T-helper 17 cell (primary cell): ENCODE measurements at places on chromosomes 3 and 15.

GRCh38 chr15:81146466-81146865 is 12.4 kb downstream of the CFAP161 start:
- DNase-seq: no peak

- DNase-seq: no peak
These were observed 44.1 kb downstream of the CHST2 start for GRCh38 chr3:143163562-143164100.

GRCh38 chr3:102544741-102545140 is 109.9 kb downstream of the ZPLD1 start:
- DNase-seq: no peak

GRCh38 chr3:28940530-28940929 is 340.3 kb upstream of the RBMS3 start:
- DNase-seq: no peak

GRCh38 chr3:193548406-193548805 is 6.3 kb downstream of the ATP13A4 start:
- no peak for DNase-seq

DNA sequence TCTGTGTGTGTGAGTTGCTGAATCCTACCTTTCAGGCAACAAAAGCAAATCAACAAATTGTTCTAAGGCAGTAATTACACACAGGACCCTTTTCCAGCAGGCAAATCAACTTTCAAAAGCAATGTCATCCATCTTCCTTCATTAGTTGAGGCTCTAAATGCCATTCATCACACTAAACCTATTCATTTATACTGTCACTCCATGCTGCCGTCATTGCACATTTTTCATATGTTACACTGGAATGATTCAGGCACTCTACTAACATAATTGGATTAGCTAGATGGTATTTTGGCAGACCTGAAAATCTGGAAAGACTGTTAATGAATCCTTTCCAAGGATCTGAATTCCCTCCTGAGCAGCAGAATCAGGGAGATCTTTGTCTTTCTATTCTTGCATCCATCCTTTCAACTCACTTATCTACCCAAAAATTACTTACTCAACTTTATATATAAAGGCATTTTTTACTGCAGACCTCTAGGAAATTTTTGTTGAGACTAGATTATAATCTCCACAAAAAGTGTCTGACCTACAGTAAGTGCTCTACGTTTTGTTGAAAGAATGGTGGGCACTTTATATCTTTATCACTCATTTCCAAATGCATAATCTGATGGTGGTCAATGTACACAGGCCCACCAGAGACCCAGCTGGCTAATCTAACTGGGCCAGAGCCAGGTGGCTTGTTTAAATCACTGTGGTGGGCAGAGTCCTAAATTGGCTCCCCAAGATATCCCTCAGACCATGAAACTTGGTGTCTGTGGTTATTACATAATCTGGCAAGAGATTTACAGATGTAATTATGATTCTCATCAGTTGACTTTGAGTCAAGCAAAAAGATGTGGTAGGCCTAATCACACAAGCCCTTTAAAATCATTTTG is 25.0 kb downstream of the MIX23 start:
- DNase-seq: no peak

DNA sequence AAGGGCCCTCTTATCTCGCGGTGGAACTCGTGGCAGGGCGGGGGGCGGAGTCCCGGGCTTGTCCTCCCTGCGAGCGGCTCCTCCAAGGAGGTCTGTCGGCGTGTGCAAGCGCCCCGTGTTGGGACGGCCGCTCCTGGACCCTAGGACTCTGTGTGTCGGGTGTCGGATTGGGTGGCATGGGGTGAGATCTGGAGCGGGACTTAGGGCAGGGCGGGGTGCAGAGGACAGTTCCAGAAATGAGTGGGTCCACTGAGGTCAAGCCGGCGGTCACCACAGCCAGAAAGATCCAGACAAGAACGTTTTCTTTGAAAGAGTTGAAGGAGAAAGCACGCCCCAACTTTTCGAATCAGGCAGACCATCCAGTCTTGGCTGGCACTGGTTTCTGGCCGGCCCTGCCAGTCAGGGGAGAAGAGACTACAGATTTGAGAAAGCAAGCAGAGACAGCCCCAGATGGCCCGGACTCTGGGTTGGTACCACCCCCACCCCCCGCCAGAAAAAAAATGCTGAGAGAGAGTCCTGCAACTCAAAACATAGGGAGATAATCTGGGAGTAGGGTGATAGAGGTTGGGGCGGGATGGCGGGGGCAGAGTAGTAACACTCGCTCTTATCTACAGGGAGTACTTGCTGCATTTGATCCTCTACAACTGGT is 784 bp upstream of the CISH start:
- DNase-seq: no peak

DNA sequence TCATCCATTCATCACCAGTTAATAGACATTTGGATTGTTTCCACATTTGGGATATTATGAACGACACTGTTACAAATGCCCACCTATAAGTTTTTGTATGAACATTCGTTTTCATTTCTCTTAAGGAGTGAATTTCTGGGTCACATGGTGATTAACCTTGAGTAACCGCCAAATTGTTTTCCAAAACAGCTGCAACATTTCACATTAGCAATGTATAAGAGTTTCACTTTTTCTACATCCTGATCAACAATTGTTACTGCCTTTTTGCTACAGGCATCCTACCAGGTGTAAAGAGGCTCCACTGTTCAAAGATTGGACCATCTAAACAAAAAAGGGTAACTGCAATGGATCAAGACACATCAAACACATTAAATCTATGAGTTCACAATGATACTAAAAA is 52.0 kb downstream of the CPEB1 start:
- no peak for DNase-seq

DNA sequence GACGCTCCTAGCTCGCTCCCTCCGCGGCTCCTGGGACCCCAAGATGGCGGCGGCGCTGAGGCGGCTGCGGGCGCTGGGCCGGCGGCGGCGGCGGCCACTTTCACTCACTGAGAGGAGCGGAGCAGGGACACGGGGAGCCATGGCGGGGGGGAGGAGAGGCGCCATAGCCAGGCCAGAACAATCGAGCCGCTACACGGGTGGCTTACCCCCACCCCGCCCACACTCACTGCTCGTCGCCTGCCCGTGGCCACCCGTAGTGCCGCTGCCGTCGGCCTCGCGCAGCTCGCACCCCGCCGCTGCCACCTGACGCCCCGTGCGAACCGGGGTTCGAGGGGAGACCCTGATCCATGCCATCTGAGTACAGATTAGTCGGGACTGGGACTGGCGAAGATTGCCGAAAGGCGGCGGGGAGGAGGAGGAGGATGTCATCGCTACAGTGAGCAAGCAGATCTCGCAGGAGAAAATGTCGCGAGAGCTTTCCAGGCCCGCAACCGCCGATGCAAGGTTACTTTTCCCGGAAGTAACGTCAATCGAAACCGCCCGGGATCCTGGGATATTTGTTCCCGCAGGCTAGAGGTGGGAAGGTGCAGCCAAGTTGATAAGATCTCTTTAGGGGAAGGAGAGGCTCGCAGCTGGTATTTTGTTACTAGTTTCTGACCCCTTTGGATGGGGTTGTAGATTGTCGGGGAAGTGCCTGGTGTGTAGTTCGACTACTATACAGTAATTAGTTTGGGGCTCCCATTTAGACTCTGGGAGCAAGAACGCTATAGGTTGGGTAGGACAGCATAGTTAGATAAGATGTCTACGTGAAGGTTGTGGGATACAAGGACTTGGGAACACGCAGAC is at the start of gene INO80:
INO80 (minus strand) TSS at position 165 of the 846 bp plus-strand sequence. CDS start 19,970 bp downstream, outside the sequence.
- DNase-seq: peak; percentile 94

DNA sequence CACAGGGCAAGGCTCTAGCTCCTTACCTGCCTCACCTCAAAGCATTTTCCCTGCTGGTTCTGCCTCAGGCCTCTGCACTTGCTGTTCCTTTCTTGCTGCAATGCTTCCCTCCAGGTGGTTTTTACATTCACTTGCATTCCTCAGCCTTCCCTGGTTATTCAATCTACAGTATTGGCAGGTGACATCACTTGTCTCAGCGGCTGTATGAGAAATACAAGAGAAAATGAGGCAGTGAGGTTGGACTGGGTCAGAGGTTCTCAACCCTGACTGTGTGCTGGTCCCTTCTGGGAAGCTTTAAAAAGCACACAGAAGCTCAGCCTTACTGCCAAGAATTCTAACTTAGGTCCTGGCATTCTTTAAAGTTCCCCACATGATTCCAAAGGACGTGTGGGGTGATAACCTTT is 26.7 kb downstream of the SIAH2 start:
- no peak for DNase-seq

- no peak for DNase-seq
These were observed 23.6 kb downstream of the CCR1 start for GRCh38 chr3:46184469-46184868.

DNA sequence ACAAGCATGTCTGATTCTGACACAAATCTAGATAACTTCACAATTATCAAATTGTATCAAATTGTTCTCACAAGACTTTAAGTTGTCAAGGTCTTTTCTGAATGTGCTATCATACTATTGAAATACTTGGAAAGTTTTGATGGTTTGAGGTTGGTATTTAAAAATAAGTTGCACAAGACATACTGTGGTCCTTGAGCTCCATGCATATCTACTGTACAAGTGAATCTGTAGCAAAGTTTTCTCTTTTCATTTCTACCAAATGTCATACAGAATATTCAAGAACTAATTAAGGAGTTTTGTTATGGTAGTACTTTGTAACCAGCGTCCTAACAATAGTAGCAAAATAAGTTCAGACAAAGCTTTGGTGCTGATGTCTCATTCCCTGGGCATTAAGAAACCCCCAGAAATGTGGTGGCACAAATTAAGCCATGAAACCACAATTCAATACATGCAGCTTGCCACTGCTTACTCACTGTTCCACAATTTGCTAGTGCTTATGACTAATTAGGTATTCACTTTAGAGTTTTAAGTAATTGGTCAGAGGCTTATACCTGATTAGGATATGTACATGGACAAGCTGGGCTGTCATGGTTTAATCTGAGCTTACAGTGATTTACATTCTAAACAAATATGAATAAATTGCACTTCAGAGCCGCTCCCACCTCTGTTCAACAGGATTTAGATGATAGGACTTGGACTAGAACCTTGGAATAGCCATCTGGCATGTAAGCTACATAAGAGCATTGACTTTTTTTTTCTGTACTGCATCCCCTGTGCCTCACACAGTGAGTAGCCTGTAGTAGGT is 8.8 kb downstream of the TBC1D23 start:
- no peak for DNase-seq

DNA sequence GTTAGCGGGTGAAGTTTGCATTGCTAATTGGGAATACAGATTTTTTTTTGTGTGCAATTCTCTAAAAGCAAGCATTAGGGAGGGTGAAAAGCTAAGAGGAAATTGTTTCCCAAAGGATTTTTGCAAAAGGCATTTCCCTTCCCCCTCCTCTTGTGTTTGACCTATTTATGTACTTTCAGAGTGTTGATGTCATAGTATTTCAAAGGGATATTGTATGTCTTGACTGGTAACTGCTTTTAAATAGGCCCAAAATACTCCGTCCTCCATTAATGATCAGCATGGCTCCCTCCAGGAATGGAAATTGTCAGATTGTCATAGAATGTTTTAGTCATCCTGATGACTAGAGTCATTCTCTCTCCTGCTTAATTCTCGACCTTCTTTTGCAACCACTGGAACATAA is 32.4 kb downstream of the TRIM71 start:
- no peak for DNase-seq

GRCh38 chr3:39343076-39343717 is 13.7 kb downstream of the CCR8 start:
- DNase-seq: no peak

DNA sequence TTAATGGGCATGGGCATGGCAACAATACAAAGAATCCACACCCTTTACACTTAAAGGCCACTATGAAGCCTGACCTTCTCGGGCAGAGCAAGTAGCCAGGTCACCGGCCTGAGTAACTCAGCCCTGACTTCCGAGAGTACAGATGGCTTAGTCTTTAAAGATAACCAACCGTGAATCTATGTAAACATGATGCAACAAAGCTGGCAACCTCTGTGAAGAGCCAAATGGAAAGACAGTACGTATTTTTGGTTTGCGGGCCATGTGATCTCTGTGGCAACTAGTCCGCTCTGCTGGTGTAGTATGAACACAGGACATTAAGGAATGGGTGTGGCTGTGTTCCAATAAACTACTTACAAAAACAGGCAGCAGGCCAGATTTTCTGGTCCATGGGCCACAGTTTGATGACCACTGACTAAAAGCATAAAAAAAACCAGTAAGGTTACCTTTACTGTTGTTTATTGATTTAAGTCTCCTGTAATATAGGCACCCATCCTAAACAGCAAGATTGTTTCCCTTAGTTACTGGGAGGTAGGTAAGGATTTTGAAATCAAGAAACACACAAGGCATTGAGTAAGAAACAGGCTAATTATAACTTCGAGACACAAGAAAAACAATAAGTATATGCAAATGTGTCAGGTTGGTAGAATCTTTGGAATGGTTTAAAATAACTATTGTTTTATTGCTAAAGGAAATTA is 14.5 kb downstream of the RIOX2 start:
- DNase-seq: no peak

GRCh38 chr3:51605938-51606337 is 65.1 kb upstream of the TEX264 start:
- DNase-seq: no peak

GRCh38 chr15:58077427-58077826 is 11.9 kb upstream of the ALDH1A2 start:
- no peak for DNase-seq
